Germinal center (tissue), 1 donor: ENCODE measurements at places on chromosomes 3 and 15.

DNA sequence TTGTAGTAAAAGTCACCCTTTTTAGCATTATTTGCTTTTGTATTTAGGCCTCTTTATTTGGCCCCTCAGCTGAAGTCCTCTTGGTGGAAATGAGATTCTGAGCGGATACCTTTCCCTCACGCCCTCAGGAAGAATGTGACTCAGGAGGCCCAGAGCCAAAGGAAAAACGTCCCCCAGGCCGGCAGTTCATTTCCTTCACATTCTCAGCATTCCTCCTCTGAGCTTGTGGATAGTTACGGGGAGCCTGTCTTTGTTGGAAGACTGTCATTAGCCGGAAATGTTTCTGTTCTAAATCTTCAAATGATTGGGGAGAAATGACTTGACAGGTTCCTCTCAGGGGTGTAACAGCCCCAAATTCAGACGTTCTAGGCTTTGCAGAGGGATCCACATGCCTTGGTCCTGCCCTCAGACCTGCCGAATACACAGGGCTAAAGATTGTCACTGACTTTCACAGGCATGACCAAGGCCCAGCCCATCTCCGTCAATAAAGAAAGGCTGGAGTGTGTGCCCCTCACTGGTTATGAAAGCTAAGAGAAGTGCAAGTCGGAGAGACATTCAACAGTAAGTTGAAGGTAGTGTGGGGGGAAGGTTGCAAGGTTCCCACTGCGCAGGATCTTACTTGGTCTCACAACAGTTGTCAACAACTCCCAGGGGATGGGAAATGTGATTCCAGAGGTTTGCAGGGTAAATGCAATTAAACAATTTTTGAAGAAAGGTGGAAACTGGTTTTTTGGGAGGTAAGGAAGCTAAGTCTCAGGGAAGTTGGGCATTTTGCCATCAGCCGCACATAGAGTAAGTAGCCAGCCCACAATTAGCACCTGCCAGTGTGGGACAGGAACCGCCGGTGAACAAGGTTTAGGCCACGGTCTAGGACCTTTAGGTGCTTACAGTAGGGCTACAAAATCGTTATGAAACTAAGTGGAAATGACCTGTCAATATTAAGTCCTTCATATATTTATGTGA is 39.7 kb upstream of the MYZAP start:
- DNase-seq: no peak

DNA sequence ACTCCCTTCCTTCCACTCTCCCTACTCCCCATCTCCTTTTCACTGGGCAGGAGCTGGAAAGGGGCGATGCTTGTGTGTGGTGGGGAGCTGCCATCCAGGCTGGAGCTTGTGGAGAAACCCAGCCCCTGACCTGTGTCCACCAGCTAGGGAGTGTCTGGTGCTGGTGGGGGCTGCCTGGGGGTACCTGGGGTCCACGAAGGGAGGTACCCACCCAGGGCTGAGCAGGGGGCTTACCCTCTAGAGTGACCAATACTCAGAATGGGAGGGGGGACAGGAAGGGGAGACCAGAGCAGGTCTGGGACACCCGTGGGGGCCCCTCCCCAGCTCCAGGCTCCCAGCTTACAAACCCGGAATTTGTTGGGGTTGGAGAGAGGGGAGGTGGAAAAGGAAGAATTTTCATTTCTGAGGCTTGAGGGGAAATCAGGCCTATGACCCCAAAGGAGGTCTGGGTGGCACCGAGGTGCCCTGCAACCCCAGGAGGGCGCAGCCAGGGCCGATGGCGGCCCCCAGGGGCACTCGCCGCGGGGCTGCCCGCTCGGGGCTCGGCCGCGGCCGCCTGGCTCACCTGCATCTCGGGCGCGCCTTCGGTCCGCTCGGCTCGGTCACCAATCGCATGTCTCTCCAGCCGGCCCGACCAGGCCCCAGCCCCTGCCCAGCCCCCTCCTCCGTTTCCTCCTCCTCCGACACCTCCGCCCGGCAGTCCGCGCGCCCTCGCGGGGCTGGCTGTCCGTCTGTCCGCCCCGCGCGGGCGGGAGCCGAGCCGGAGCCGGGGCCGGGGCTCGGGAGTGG is 773 bp downstream of the LINGO1 start:
- DNase-seq: no peak

DNA sequence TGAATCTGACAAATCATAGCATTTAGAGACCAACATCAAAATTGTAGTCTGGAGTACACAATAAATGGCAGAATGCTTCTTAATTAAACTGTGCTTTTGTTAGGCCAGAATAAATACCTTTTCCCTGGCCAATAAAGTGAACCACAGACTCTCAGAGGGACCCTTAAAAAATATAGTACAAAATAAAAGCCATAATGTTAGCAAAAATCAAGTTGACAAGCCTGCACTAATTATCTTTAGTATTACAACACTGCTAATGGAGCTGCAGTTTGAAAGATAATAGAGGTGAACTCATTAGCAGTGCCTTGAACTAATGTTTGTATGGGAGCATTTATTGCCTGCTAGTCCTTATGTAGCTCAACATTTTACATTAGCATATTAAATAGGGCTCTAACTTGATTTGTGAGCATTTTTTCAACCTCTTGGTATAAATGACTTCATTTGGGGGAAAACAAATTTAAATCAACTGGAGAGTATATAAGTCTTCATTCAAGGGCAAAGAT is 801.3 kb downstream of the EPHA3 start:
- DNase-seq: no peak

- peak; percentile 40 for DNase-seq
These were observed 55.9 kb upstream of the PLCL2 start for GRCh38 chr3:16828815-16829214.

DNA sequence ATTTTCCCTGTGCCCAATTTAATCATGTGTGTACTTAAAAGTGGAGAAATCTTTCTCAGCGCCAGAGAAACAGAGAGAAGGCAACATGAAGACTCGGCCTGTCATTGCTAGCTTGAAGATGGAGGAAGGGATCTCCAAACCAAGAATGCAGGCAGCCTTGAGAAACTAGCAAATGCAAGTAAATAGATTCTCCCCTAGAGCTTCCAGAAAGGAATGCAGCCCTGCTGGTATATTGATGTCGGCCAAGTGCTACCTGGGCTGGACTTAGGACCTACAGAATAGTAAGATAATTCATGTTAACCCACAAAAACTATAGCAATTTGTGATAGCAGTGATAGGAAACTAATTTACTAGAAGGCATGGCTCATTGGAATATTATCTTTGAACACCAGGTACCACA is 150.9 kb upstream of the ABI3BP start:
- no peak for DNase-seq

DNA sequence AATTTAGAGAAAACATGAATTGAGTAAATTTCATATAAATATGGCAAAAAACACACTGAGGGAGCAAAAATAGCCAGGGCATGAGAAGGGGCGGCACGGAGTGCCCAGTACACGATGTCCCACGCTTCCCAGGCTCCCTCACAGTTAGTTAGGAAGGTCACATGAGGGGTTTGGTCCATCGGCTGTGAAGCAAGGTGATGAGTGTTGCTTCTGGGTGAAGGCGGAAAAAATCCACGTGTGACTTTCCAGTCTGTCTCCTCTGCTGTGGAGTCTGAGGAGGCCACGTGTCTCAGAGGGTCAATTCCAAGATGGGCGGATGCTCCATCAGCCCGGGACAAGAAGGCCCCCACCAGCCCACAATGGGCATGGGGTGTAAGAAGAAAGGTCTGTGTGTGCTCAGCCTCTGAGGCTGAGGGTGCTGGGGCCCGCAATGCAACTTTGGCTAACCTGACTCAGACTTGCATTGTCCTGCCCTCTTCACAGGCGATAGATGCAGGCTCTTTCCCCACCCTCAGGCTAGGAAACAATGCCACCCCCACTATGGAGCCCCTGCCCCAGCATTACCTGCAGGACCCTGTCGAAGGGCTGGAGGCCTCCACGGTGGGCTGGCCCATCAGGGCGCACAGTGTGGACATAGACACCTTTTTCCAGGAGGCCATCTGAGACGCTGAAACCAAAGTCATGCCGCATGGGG is 45.7 kb downstream of the GRIP2 start:
- DNase-seq: no peak

GRCh38 chr15:56242576-56243162 is 1.0 kb downstream of the RFX7 start:
- peak; percentile 41 for DNase-seq

DNA sequence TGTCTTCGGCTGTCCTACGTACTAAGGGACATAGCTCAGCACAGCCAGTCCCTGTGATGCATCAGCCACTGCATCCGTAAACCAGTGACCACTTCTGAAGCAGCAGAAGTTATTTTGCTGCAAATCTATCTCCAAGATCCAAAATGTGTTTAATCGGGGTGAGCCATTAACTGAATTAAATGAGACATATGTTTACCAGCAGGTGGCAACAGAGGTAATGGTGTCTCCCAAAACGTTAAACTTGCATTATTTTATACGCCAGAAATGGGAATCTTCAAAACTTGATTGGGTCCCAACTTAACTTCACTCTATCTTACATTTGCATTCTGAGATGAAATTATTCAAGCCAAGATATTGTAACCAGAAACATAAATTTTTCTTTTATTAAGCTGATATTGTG is 75.3 kb upstream of the BOC start:
- peak; percentile 15 for DNase-seq
